ENCODE measurements at places on chromosomes 3 and 15. TPM values are rescaled to one million over a fixed set of nuclear protein-coding genes. Genes with fewer than 3 reads are reported as not detected.

The ZPLD1 gene
- not detected for polyA plus RNA-seq

The MNS1 gene
- polyA plus RNA-seq, result 5.1 TPM

- DNase-seq, result no peak
These were observed 49.2 kb downstream of the MBNL1 start for GRCh38 chr3:152317956-152318355.

GRCh38 chr15:91694131-91694830, 159.2 kb upstream of the SLCO3A1 start:
- DNase-seq, result peak; percentile 81

- no peak for DNase-seq
These were observed 1095.1 kb downstream of the IGSF11 start for GRCh38 chr3:117939425-117940027.

DNA sequence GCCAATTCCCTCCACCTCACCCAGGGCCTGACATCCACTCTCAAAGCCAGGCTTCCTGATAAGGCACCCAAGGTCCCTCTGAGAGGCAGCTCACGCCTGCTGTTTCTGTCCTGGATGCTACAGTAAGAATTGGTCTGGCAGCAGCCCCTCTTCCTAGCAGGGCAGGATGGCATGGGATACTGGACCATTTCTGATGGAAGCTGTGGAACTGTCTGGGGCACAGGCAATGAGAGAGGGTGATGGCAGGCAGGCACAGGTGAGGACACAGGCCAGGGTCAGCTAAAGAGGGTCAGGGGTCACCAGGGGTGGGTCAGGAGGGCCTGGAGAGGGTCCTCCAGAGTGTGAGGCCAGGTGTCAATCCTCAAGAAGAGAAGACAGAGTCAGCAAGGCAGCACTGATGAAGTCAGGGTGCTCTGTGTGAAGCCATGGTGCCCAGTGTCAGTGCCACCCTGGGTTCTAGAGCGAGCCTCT, 41.9 kb upstream of the SLC41A3 start:
- no peak for DNase-seq

DNA sequence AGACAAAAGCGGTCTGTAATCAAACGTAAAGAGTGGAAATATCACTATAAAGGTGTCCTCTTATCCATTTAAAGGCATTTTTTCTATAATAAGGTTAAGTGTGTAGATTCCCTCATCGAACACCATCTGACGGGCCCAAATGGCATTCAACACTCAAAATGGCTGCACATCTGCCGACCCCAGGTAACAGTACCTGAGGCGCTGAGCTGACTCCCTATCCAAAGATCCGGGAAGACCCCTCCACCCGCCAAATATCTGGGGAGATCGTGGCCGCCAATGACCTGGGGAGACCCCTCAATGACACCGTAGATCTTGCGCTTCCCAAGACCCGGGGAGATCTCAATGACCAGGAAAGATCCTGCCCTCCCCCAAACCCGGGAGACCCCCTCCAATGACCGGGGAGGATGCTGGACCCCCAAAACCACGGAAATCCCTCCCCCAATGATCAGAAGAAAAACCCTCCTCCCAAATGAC, 476 bp downstream of the IP6K2 start:
- DNase-seq, result peak; percentile 49

- no peak for DNase-seq
These were observed 407.0 kb downstream of the GAP43 start for GRCh38 chr3:116030131-116030850.
